ENCODE measurements at places on chromosomes 1 and 21. TPM values are rescaled to one million over a fixed set of nuclear protein-coding genes. Genes with fewer than 3 reads are reported as not detected.

- DNase-seq = no peak
Observed at GRCh38 chr1:55420026-55420425, 204.9 kb upstream of the USP24 start.

GRCh38 chr1:37814252-37814651, 6.2 kb upstream of the YRDC start:
- no peak for DNase-seq

GRCh38 chr1:205491794-205492193, 12.7 kb upstream of the CDK18 start:
- no peak for DNase-seq

- no peak for DNase-seq
Observed at GRCh38 chr1:170624146-170624545, 39.8 kb upstream of the PRRX1 start.

DNA sequence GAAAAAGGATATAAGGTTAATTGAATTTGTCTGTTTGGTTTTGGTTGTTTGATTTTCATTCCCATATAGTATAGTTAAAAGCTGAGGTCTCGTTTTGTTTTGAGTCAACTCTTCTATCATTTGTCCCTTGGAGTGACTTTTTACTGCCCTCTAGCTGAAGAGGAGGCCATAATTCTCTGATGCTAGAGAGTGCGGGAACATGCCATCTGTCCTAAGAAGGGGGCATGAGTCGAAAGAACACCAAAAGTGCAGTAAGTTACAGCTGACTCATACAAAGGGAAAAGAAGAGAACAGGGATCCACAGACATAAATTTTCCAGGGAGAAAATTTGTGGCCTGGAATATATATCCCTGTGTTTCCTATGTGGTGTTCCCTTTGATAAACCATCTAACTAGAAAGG, 4.1 kb downstream of the KRTAP21-3 start:
- DNase-seq = no peak

GRCh38 chr21:29293495-29293894, 5.2 kb upstream of the BACH1 start:
- no peak for DNase-seq

DNA sequence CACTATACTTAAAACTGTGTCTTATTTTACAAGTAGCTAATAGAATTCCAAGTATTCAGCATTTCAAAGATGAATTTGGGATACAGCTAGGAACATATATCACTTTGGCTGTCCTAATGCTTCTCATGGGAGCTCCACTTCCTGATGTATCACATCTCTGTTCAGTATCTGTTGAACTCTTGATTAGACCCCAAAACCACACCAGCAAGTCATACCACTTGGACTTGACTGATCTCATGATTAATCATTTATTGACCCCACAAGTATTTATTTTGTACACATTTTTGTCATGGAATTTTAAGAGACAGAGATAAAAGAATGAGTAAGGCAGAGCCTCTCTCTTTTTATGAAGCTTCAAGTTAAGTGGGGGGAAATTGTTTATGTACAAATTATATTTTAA, 30.0 kb downstream of the TMPRSS15 start:
- DNase-seq = no peak

DNA sequence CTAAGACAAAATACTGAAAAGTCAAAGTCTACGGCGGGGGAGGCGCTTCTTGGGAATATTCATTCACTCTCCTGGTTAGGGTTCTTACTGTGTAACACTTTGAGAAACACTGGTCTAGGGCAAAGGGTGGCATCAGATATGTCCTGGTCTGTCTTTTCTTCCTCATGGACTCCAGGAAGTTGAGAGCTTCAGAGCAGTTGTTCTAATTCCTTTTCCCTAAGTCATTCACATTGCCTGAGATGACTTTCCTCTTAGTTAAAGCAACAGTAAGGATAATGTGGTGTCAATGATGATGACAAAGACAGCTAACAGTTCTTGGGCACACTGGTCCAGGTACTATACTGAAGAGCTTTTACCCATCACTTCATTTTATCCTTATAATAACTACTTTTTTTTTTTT, 27.0 kb downstream of the FGGY start:
- DNase-seq = no peak

GRCh38 chr1:228792601-228793000, 57.3 kb downstream of the RHOU start:
- DNase-seq = no peak

GRCh38 chr1:6348511-6349191, 44.9 kb downstream of the ACOT7 start:
- no peak for DNase-seq

GRCh38 chr1:95012389-95012788, 60.4 kb downstream of the ALG14 start:
- no peak for DNase-seq

GRCh38 chr1:224510880-224511645, 76.5 kb upstream of the WDR26 start:
- DNase-seq = no peak

FMO2 gene
- total RNA-seq = 90.3 TPM

HEYL gene
- 34.0 TPM for total RNA-seq

SLAMF9 gene
- total RNA-seq = not detected

PLEKHN1 gene
- not detected for total RNA-seq

DPM3 gene
- 78.2 TPM for total RNA-seq

LHX8 gene
- not detected for total RNA-seq

UQCRHL gene
- not detected for total RNA-seq

VPS26C gene
- total RNA-seq = 137 TPM

KCNQ4 gene
- 14.5 TPM for total RNA-seq

GABRD gene
- total RNA-seq = not detected

Measured in ascending aorta (tissue), 2 donors.